NCI-H1048 (cell line): ENCODE measurements at places on chromosomes 7 and 10.

DNA sequence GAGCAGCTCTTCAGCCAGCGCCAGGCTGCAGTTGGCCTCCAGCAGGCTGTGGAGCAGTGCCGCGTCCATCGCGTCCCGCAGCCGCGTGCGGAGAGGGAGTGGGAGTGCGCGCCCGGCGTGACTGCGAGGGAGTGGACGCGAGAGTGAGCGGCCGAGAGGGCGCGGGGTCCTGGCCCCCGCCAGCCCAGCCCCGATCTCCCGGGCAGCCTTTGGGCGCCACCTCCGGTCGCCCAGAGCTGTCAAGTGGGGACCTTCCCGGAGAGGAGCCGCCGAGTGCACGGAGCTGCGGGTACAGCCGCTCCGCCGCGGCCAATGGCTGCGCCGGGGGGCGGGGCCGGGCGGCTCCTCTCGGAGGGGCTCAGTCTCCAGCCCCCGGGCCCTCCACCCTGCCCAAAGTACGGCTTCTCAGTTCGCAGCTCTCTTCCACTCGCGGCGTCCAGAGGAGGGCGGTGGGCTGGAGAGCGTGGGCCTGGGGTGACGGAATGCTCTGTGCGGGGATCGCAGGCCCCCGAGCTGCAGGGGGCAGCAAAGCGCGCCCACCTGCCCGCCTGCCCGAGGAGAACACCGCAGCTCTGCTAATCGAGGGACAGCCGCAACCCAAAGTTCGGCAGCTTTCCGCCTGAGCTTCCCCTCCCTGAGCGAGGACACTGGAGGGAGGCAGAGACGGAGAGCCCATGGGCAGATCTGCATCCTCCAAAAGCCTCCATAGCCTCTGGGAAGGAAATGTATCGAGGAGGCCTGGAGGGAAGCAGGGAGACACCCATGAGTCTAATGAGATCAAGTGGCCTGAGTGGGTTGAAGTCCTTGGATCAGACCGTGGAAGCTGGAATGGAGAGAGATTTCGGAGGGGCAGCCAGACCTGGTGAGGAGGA is at the start of gene CRHR2:
CRHR2 (minus strand) TSS at position 245 of the 872 bp plus-strand sequence; CDS start at position 69, 176 bp downstream.
- no peak for DNase-seq

DNA sequence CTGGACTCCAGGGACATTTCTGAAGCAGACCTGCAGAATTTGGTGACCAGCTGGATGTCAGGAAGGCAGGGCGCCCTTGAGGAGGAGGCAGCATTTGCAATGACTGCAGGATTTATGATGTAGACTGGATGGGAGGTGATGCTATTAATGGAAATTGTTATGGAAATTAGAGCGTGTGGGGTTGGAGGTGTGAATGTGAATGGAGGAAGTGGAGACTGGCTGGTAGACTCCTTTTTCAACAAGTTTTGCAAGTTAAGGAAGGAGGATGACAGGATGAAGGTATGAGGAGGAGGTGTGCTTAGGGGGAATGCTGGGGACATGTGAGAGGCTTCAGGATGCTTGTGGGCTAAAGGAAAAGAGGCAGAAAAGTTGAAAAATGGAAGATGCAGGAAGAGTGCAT is 137.0 kb downstream of the TMEM178B start:
- DNase-seq, result no peak

- no peak for DNase-seq
These were observed 80.0 kb upstream of the STEAP4 start for GRCh38 chr7:88386665-88387156.

DNA sequence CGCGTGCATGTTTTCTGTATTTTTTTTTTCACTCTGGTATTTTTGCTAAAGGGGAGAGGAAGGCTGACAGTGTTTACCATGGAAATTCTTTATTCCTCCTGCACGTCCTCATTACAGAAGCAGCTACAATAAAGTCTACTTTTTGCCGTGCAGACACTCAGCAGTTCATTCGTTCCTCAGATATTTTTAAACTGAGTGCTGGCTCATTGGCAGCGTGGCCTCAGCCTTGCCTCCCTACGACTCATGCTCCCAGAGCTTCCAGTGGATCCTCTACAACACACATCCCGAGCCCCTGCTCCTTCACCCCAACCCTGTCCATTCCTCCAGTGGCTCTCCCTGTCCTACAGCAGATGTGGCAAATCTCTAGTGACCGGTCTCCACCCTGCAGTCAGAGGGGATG is 239.2 kb upstream of the ZMIZ1 start:
- DNase-seq, result no peak

- DNase-seq, result no peak
These were observed 307.3 kb upstream of the ZNF32 start for GRCh38 chr10:43955978-43956377.

DNA sequence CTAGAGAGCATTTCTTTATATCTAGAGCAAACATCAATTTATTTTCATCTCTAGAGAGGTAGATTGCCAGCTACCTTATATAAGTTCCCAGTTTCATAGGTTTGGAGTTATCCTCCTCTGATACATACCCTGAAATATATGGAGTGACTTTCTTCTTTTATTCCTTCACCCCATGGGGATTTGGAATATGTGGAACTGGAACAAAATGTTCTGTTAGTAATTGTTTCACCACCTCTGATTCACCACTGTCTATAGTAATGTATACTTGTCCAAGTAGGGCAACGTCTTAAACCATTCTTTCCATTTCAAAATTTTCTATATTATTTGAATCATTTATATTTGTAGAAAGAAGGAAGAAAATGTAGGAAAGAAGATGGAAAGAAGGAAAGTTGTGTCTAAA is 511.2 kb upstream of the KCND2 start:
- no peak for DNase-seq
